NCI-H510A (cell line): ENCODE measurements at places on chromosomes 5 and 9.

DNA sequence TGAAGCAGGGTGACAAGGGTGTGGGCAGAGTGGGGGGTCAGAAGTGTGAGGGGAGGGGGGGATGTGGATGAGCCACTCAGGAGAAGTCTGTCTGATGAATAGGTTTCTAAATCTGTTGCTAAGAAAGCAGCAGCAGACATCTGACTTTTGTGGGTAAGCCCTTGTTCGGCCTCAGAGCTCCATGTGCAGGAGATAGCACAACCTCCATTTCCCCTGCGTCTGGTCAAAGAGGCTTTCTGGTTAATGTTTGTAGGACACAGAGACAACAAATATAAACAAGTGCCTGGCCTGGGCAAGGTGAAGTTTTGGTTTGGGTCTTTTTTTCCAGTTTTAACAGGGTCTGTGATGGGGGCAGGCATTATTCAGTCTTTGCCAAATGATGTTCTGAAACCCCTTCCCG lies 57.0 kb upstream of the GNE start:
- no peak for DNase-seq

DNA sequence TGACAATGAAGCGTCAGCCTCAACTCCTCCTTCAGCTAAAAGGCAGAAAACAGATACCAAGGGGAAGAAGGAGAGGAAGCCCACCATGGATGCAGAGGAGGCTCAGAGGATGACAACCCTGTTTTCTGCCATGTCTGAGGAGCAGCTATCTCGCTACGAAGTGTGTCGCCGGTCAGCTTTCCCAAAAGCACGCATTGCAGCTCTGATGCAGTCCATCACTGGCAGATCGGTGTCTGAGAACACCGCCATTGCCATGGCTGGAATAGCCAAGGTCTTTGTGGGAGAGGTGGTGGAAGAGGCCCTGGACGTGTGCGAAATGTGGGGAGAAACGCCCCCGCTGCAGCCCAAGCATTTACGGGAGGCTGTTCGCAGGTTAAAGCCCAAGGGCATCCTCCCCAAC lies 968 bp downstream of the TAF11L11 start:
- no peak for DNase-seq

DNA sequence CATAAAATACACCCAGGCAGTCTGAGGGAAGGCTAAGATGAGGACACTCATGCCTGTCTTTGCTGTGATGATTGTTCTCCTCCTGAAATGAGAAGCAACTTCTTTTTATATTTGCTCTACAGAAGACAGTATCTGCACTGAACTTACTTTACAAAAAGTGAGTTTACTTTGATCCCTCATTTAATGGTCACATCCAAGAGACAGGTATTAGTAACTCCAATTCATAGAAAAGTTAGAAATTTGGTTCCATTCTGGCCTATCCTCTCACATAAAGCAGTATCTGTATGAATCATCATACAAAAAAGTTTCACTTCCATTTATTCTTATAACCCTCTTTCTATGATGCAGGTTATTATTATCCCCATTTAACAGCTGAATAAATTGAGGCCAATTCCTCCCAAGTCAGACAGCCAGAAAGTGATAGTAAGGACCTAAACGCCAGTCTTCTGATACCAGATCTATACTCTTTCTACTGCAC lies 15.2 kb downstream of the TSTD2 start:
- DNase-seq = no peak

DNA sequence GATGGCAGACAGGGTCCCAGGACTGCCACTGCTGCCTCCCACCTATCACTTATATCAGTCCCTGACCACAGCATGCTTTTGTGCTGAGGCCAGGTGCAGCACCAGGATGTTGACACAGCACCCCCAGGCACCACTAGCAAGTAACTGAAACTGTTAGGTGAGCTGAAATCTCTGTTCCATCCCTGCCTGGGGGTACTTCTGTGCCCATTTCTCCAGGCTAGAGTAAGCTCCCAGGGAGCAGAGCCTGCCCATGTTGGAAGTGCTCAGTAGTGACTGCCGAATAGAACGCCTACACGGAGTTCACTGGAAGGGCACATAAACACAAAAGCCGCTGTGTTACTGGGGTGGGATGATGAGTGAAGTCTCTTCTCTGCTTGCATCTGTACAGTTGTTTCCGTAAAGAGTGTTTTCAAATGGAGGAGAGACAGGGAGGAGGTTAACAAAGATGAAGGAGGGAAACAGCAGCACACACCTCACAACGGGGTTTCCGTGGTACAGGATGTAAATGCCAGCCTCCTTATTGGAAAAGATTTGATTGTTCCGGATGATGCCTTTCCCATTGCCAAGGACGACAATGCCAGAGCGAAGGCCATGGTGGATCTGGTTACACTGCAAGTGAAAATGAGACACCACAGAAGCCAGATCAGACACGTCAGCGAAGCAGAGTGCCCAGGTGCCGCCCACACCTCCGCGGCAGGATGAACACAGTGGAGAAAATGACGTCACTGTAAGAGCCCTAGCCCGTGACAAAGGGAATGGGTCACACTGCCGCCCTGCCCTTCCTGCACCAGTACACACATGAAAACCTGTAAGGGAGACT lies 43.1 kb downstream of the POLR1E start:
- DNase-seq = peak; percentile 67

DNA sequence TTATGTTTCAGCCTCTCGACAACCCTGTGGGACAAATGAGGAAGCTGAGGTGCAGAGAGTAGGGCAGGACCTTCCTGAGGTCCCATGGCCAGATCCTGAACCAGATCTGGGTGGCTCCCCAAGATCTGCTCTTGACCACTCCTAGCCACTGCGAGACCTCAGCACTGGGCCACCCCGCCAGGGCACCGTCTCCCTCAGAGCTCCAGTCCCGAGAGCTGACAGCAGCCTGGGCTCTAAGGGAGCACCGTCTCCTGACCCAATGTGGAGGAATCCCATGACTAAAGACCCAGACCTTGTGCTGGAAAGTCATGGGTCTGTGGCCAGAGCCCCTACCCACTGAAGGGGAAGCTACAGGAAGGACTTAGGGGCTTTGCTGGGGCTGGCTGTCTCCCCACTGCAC lies 4.5 kb upstream of the LMX1B start:
- no peak for DNase-seq

DNA sequence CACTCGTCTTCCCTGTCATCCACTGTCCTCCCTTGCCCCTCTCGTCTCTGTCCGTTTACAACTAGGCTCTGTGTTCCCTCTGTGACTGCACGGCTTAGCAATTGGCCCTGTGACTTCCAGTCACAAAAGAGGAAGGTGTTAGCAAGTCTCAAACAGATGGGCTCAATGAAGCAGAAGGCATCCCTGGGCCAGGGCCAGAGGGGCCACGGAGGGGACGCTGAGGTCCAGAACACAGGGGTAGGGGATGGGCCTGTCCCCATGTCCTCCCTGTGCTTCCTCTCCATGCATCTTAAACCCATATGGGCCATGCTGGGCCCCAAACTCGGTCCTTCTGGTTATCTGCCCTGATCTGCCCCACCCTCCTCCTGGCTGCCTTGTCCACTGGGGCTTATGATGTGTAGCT lies at the start of gene CD72:
TSS of gene CD72 (minus strand) at position 89 of the 403 bp plus-strand sequence. CDS start 110 bp downstream, outside the sequence.
- no peak for DNase-seq

GRCh38 chr5:95908799-95909198 lies 52.9 kb downstream of the ELL2 start:
- DNase-seq = no peak

- DNase-seq = no peak
Observed at GRCh38 chr5:436641-436975, 6.4 kb upstream of the EXOC3 start.

DNA sequence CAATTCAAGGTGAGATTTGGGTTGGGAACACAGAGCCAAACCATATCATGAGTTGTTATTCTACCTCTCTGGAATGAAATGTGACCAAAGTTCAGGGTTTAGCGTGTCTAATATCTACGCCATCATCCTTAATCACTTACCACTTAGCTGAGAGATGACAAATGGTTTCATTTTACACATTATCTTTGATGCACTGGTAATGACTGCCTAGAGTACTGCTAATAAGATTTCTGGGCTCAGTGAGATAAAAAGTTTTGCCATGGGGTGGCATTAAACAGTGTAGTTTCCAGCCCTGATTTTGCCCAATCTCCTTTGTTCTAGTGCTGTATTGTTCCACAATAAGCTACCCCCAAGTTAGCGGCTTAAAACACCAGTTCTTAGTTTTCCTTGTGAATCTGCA lies 367.2 kb downstream of the MLLT3 start:
- DNase-seq = no peak

GRCh38 chr9:116760636-116761035 lies 73.5 kb downstream of the TRIM32 start:
- DNase-seq = no peak

DNA sequence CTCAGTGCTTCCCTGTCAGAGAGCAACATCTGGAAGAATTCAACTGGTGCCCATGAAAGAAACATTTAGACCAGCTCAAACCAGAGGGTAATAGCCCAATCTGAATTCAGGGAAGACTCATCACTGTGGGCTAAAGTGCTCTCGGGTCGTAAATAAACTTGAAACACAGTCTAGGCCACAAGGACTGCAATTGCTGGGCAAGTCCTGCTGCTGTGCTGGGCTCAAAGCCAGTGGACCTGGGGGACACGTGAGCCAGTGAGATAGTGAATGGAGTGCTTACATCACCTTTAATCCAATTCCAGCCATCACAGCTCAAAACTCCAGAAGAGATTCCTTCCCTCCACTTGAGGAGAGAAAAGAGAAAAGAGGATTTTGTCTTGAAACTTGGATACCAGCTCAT lies 78.1 kb upstream of the DAP start:
- DNase-seq = no peak

GRCh38 chr5:68147659-68148058 lies 67.9 kb upstream of the PIK3R1 start:
- no peak for DNase-seq

DNA sequence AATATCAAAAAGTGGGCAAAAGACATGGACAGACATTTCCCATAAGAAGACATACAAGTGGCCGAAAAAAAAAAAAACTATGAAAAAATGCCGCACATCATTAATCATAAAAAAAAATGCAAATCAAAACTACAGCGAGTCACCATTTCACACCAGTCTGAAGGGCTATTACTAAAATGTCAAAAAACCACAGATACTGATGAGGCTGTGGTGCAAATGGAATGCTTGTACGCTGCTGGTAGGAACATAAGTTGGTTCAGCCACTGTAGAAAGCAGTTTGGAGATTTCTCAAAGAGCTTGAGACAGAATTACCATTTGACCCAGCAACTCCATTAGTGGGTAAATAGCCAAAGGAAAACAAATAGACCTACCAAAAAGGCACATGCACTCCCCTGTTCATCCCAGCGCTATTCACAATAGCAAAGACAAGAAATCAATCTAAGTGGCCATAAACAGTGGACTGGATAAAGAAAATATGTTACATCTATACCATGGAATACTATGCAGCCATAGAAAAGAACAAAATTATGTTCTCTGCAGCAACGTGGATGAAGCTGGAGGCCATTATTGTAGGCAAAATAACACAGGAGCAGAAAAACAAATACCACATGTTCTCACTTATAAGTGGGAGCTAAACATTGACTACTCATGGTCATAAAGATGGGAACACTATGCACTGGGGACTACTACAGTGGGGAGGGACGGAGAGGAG lies 110.6 kb upstream of the BOD1 start:
- no peak for DNase-seq

- DNase-seq = no peak
Observed at GRCh38 chr9:68416936-68417564, 60.6 kb downstream of the PGM5 start.

DNA sequence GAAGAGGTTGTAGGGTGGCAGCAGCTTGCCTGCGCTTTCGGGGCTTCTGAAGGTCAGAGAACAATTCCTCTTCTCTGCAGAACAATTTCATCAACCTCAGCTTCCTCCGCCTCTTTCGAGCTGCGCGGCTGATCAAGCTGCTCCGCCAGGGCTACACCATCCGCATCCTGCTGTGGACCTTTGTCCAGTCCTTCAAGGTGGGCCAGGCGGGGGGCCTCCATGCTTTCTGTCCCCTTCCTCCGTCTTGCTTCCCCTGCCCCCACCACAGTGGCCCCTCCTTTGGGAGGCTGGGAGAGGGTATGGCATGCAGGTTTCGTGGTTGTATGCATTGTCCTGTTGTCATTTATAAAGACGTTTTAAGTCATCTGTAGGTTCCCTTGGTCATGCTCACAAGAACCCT lies 195.8 kb downstream of the CACNA1B start:
- no peak for DNase-seq
